Foreskin fibroblast (primary cell): ENCODE measurements at places on chromosomes 4 and X.
A peak's percentile ranks its signal among the peaks of the same experiment; 100 is the strongest.

DNA sequence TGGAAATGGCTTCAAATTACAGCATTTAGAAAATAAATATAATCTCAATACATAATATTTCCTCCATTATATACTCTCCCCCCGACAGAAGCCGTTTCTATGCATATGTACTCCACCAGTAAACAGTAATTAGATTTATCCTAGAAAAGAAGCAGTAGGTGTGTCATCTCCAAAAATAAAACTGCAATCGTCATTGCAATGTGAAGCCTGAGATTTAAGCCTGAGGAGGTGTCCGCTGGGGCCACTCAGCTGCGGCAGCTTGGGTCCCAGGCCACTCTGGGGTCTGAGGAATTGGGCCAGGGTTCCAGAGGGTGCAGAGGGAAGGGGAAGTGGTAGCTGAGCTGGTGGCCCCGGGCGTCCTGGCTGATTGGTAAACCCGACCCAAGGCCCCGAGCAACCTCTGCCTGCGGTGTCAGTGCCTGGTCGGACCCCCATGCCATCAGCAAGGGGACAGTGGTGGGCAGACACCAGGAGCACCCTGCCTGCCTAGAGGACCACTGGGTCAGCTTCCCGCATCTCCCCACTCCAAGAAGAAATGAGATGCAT, 7.8 kb upstream of the MXD4 start:
- no peak for DNase-seq

DNA sequence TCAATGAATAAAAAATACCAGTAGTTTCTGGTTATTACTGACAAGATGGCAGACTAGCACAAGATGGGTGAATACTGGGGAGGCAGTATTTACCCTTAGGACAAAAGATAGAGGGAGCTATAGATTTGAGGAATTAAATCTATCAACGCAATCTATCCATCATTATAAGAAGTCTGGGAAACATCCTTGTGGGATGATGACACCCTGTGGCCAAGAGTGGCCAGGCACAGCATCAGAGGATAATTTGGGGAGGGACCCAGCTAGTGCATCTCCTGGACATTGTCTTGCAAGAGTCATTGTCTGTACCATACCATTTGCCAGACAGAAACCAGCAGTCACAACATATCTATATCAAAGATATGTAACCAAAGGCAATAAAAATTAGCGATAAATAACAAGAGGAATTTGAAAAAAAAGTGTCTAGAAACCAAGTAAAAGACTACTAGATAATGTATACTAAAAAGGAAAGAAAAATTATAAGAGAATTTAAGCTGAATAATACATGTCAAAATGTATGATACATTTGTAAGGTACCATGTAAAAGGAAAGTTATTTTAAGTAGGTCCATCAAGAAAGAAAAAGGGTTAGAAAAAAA, 22.9 kb downstream of the KCTD8 start:
- DNase-seq, result no peak

DNA sequence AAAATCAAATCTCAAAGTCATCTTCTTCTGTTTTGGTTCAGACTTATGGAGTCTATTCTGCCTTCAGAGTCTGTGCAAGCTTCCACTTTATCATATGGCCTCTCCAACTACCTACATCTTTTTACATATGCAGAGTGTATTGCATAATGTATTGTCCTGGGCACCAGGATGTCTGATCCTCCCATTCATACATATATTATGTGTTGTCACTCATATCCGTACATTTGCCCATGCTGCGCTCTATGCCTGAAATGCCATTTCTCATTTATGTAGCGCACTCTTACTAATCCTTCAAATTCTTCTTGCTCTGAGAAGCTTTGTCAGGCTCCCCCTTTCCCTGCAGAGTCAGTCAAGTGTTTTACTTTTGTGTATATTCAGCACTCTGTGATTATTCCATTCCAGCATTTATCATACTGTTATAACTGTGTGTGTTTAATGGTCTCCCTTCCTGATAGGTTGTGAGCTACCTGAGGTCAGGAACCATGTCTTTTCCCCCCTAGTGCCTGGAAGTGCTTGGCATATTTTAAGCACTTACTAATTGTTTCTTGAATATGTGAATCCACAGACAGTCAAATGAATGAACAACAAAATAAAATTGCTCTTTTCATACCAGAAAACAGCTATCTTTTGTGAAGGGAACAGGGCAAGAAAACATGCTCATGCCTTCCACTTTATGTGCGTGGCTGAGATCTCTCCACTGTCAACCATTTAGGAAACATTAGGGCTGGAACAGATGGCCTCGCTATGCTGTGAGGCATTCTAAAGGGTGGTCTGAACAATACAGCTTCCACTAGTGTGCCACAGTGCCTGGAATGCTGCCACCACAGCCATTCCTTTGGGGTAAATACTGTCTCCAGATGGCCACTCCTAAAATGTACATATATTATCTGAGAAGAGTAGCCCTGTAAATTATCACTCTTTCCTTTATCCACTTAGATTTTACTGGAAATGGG, 81.8 kb downstream of the GLUD2 start:
- peak; percentile 11 for DNase-seq

DNA sequence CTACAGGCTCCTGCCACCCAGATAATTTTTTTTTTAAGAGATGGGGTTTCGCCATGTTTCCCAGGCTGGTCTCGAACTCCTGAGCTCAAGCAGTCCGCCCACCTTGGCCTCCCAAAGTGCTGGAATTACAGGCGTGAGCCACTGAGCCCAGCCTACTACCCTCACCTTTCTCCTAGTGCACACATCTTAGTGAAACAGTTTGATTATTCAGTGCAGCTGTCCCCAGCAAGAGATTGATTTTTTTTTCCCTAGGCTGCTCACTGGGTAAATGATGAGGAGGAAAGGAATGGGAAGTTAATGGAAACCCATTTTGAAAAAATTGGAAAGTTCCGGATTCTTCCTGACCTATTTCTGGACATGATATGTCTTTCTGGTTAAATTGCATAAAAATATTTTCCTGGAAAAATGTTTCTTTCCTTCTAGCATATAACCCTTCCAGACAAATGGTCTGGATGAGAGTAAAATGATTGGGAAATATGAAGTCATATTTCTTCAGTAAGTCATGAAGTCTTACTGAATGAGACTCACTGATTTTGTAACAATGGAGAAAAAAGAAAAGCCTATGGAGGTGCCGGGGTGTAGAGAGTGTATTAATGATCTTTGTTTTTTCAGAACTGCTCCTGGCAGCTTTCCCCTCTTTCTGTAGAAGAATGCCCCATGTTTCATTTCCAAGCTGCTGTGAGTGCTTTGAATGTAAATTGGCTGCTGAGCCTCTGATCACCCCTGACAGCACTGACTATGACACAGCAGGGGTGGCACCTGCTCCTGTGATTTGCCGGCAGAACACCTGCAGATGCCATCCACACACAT, 19.5 kb upstream of the ZNF41 start:
- DNase-seq, result peak; percentile 76

DNA sequence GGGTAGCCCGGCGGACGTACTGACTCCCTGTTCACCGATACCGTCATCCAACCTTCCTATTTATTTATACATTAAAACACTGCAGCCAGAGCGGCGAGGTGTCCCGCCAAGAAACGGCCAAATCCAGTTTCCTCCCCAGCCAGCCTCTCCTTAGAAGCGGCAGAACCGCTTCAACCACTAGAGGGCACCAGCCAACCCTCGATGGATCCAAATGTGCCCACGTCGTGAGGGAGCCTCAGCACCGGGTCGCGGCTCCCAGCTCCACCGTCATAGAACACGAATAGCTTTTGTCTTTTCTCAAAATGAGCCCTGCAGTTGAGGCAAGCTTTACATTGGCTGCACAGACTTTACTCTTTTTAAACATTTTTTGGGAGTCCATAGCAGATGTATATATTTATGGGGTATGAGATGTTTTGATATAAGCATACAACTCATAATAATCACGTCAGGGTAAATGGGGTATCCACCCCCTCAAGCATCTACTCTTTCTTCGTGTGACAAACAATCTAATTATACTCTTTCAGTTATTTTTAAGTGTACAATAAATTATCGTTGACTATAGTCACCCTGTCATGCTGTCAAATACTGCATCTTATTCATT, 13.0 kb upstream of the HELT start:
- peak; percentile 92 for DNase-seq

DNA sequence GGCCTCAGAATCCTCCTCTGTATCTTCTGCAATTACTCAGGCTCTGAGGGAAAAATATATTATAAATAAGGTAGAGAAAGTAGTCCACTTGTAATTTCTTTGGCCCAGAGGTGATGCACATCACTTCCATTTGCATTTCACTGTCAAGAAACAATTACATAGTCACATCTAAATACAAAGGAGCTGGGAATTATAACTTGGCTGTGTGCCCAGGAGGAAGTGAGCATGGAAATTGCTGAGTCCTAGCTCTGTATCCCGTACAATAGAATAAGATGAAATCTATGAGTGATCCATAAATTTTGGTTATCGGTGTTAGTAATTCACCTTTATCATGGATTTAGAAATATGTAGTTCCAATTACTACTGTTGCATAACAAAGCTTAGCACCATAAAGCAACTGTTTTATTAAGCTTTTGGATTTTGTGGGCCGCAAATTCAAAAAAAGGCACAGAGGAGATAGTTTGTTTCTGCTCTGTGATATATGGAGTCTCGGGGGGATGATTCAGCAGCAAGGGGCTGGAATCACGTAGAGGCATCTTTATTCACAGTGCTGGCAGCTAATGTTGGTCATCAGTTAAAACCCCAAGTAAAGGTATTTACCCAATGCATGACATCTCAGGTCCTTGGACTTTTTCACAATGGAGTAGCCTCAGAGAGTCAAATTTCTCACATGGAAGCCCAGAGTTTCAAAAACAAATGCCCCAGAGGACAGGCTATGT, 241.4 kb upstream of the GALNT7 start:
- DNase-seq, result no peak

GRCh38 chrX:13396924-13397323, 77.1 kb upstream of the ATXN3L start:
- peak; percentile 47 for DNase-seq

DNA sequence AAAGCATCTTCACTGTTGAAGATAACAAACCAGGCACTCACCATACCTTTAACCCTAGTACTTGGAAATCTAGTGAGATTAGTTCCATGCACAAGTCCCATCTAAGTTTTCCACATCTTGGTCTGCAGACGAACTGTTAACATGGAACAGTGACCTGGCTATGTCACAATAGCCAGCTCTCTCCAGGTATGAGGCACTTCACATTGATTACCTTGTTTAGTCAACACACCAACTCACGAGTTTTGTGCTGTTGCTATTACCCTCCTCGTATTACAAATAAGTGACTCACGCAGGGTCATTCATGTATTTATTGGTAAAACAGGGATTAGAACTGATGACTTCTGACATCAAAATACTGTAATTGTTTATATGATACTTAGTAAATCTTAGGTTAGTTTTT, 36.4 kb upstream of the FRAS1 start:
- DNase-seq, result no peak

- no peak for DNase-seq
Observed at GRCh38 chr4:168731706-168732414, 235.0 kb downstream of the PALLD start.

GRCh38 chr4:147731580-147732517, at the start of gene ARHGAP10:
ARHGAP10 (plus strand) TSS chr4:147732088; CDS start chr4:147732302, 214 bp downstream.
- DNase-seq, result peak; percentile 95

GRCh38 chrX:46648660-46649059, 75.1 kb downstream of the CHST7 start:
- no peak for DNase-seq

DNA sequence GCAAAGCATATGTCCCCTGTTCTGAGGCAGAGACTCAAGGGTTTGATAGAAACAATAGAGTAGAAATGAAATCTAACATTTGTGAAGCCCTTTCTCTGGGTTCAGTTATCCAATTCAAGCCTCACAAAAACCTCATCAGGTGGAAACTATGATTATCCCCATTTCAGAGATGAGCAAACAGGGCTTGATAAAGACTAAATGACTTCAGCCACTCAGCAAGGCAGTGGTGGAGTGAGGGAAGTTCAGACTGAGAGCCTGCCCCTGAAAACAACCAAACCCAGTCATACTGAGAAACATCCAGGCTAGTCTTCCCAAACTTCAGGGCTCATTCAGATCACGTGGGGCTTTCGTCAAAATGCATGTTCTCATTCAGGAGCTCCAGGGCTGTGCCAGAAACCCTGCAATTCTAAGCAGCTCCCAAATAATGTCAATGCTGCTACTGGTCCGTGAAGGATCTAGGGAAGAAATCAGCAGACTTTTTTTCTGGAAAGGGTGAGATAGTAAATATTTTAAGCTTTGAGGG, 109.6 kb upstream of the KIT start:
- DNase-seq, result no peak

GRCh38 chr4:21947791-21948346, 703 bp downstream of the KCNIP4 start:
- DNase-seq, result no peak

- DNase-seq, result no peak
Observed at GRCh38 chr4:7624396-7624980, 189.8 kb upstream of the PSAPL1 start.
